ENCODE measurements at places on chromosomes 16 and 17.

GRCh38 chr16:85425074-85425662, 188.0 kb upstream of the GSE1 start:
- DNase-seq: no peak

DNA sequence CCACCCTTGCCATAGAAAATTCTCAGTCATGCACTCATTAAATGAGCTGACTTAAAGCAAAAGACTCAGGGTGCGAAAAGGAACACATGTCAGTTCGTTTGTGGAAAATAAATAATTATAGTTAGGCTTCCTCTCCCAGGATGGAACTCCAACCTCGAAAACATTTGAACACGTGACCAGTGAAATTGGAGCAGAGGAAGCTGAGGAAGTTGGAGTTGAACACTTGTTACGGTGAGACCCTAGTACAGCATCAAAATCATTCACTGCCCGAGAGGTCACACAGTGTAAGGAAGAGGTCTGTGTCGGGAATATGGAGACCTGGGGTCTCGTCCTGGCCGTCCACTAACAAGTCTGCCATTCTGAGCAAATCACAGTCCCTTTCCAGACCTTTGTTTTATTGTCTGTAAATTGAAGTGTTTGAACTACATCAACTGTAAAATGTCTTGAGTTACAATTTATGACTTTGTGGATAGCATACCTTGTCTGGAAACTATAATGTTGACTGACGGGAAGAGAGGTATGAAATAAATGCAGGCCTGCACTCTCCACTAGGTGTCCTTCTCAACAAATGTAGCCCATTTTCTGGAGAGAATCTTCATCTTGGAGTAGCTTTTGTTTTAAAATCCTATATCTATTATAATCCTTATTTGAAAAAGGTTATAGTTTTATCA, 7.7 kb downstream of the PSMD7 start:
- DNase-seq: no peak

DNA sequence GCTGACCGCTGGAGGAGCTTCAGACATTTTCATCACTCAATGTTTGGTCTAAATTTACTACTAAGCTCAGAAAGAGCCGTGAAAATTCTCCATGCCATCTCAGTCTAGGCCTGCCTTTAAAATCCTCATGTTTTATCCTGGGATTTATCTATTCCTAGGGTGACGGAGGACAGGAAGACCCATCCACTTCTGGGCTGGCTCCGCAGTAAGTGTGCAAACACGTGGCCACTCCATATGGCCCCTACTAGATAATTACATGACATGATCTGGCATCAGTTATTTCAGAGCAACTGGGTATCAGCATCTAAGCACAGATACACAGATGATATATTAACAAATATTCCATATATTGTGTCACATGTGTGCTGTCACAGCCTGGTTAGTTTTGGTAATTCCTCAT, 77.8 kb upstream of the HS3ST4 start:
- no peak for DNase-seq

DNA sequence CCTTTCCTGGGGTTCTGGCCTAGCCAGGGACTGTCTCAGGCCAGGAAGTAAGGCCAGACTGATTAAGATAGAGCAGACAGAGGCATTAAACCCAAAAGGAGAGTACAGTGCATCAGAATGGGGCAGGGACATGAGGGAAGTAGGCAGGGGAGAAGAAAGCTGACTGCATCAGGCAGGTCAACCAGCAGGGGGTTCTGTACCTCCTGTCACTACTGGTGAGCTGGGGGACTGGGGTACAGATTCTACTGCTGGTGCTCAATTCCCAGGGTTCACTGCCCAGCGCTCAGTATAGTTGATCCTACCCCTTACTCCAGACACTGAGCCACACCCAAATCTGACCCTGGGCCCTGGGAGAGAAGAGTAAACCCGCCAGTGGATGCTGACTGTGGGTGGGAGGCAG, 12.9 kb upstream of the MTMR4 start:
- DNase-seq: no peak

- no peak for DNase-seq
Observed at GRCh38 chr17:32671896-32672295, 185.1 kb downstream of the CDK5R1 start.

Data from HAP-1 (cell line).